A375 (cell line): ENCODE measurements at places on chromosomes 1 and 21. TPM values are rescaled to one million over a fixed set of nuclear protein-coding genes. Genes with fewer than 3 reads are reported as not detected.

CACHD1 gene
- 4.0 TPM in 2 replicates for total RNA-seq

PKLR gene
- 0.03 TPM in 1 of 2 replicates, not detected in the other for total RNA-seq

RGS16 gene
- 11.6 and 16.3 TPM in 2 replicates for total RNA-seq

S100A9 gene
- not detected in 2 replicates for total RNA-seq

ALX3 gene
- not detected in 2 replicates for total RNA-seq

FCMR gene
- total RNA-seq: 0.37 and 1.2 TPM in 2 replicates

SAMD13 gene
- total RNA-seq: 0.53 and 0.61 TPM in 2 replicates

LORICRIN gene
- total RNA-seq: not detected in 2 replicates

SPRR1B gene
- not detected in 2 replicates for total RNA-seq

TXNIP gene
- 36.2 and 41.8 TPM in 2 replicates for total RNA-seq
